Foreskin keratinocyte (primary cell): ENCODE measurements at places on chromosomes 16 and 17.
A peak's percentile ranks its signal among the peaks of the same experiment; 100 is the strongest.

DNA sequence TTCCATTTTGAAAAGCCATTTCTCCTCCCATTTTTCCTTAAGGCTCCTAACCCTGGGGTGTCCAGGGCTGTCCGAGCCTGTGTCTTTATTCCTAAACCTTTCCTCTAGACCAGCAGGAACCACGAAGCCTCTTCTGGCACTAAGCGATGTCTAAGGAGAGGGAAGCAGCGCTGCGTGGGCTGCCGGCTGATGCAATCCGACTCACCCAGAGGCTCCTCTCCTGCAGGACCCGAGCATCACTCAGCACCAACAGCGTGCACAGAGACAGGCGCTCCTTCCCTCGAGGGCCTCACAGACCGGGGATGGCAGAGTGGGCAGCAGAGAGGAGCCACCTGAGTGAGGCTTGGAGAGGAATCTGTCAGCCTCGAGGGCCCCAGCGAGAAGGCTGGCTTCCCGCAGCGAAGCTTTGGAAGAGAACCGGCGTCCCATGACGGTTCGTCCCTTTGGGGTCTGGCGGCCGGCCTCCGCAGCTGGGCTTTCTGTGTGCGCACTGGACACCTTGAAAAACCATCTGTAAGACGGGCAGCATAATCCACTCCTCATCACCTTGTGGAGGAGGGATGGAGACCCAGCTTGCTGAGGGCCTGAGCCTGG is 174.3 kb downstream of the FOXL1 start:
- DNase-seq, result no peak

DNA sequence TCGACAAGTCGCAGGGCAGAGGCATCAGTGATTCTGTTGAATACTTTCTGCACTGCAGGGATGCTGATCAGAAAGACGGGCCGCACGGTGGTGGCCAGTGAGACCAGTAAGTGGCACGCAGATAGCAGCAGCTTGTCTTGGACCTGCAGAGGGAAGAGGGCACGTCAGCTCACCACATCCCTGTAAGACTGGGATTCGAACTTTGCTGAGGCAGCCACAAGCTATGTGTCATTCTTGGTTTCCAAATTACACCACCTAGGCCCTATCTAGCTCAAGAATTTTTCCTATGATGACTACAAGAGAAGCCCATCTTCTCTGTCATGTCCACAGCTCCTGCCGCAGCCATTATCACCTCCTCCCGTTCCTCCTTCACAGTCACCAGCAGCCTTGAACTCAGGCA is 49.4 kb upstream of the GSG1L start:
- DNase-seq, result no peak

GRCh38 chr16:72198771-72199201 is 26.8 kb upstream of the PMFBP1 start:
- DNase-seq, result no peak

DNA sequence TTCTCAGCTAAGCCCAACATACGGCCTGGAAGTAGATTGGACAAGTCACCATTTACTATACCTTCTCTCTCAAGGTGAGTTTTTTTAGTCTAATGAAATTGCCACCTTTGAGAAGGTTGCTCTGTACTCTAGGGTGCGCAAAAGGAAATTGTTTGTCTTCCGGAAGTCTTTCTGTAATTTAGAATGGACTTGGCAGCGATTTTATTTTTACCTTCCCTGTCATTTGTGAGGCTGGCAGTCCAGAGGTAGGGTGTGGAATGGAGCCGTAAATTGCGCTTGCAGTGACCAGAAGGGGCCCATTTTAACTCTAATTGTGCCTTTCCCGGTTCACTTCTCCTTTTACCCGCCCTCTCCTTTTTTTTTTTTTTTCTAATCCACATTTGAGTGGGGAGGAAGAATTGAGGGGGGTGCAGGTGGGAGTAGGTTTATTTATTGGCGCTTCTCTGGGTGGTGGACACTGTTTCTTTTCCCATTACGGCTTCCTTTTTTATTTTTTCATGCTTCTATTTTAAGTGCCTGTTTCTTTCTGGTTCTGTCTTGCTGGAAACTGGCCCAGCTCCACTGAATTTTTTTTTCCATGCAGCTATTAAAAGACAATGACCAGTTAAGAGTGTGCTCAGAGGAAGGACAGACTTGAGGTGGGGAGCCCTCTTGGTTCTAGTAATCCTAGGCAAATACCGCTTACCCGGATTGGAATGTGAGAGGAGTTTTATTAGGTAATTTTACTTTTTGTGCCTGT is 89.7 kb upstream of the CLEC18A start:
- DNase-seq, result no peak

GRCh38 chr17:34672176-34672785 is 92.9 kb downstream of the TMEM132E start:
- no peak for DNase-seq

GRCh38 chr17:74790161-74791058 is 14.3 kb upstream of the NAT9 start:
- DNase-seq, result peak; percentile 47

GRCh38 chr17:3723188-3723555 is 531 bp upstream of the HASPIN start:
- DNase-seq, result no peak

GRCh38 chr17:83164490-83164889 is 85.1 kb downstream of the METRNL start:
- no peak for DNase-seq

- no peak for DNase-seq
These were observed 32.0 kb upstream of the PLLP start for GRCh38 chr16:57316390-57317017.
